ENCODE measurements at places on chromosomes 2 and 18.

DNA sequence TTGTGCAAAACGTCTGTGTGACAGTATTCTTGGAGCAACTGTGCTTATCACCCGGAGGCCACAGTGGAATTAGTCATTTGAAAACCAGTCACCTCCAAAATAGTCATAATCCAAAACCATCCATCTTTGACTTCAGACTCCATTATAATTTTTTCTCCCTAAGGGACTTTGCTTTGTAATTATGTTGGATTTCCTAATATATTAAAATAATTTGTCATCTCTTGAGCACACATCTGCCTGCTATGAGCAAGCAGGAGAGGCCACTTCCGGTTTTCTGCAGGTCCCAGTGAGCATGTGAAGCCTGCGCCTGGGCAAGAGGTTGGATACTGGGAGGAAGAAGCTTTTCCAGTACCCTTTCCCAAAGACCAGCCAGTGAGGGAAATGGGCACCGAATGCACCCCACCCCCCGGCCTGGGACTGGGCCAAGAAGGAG is 57.7 kb downstream of the ODC1 start:
- DNase-seq = no peak

GRCh38 chr18:33673689-33674088 is 95.7 kb downstream of the ASXL3 start:
- DNase-seq = no peak

GRCh38 chr2:215567504-215567903 is 131.6 kb upstream of the FN1 start:
- DNase-seq = no peak

DNA sequence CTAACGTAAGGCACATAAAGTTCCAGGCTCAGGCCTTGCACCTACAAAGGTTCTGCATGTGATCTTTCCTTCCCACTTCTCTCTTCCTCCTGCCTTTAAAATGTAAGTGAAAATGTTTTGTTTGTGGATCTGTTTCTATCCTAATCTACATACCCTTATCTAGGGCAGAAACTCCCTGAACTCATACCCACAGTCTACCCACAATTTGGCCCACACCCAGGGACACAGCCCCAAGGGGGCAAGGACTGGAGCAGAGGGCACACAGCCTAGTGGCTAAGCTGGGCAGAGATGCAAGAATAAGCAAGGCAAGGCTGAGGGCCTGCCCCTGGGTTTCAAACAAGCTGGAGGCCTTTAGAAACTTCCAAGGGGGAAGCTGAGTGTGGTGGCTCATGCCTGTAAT is 71.0 kb downstream of the HS1BP3 start:
- DNase-seq = no peak

DNA sequence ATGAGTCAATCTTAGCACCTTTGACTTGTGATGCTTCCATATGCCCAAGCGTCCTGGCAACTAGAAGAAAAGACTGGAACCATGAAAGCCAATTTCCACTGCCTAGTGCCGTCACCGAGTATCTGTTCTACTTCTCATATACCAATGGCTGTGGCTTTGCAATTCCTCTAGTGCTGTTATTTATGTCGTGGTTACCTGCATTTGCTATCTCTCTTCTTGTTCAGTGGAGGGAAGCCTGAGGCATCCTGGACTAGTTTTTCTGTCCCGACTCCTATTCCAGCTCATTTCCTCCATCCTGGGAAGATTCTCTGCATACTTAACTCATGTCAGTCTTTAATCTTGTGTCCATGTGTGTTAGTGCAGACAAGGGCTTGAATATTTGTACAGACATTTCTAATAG is 117.9 kb downstream of the FEZ2 start:
- no peak for DNase-seq

DNA sequence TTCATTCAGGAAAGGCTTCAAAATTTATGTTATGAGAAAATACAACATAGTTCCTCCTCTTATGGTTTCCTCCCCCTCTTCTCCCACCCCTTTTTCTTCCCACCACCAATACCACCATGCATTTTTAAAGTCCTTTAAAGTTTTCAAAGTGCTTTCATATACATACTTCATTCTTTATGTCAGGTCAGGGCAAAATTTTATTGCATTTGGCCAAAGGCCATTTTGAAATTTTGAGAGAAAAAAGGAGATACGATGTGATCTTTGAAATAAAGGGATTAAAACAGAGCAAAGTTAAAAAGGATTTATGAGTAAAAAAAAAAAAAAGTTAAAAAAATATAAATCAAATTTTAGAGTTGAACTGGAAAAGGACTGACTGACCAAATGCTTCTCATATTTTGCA is 792.5 kb upstream of the FANCL start:
- DNase-seq = peak; percentile 61
